ENCODE measurements at places on chromosomes 16 and 17.

DNA sequence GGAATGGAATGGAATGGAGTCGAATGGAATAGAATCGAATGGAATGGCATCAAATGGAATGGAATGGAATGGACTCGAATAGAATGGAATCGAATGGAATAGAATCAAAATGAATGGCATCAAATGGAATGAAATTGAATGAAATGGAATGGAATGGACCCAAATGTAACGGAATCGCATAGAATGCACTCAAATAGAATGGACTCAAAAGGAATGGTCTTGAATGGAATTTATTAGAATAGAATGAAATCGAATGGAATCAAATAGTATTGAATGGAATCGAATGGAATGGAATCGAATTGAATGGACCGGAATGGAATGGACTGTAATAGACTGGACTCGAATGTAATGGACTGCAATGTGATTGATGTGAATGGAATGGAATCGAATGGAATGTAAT lies 501.4 kb upstream of the WSB1 start:
- no peak for DNase-seq

DNA sequence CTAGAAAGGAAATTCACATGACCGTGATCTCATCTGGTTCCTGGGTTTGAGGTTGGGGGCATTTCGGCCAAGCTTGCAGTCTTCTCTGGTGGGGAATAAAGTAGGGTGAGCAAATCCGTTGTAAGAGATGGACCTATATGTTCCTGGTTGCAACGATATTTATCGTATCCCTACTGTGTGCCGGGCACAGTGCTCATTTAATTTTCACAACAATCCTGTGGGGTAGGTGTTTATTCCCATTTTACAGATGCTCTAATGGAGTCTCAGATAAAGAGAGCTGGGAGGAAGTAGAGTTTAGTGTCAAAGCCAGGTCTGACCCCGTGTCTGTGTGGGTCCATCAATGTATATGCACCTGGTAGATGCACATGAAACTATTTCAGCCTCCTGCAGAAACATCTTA lies 9.4 kb downstream of the CMIP start:
- DNase-seq = no peak

- DNase-seq = no peak
Observed at GRCh38 chr16:67915831-67916723, 15.6 kb downstream of the CTRL start.

DNA sequence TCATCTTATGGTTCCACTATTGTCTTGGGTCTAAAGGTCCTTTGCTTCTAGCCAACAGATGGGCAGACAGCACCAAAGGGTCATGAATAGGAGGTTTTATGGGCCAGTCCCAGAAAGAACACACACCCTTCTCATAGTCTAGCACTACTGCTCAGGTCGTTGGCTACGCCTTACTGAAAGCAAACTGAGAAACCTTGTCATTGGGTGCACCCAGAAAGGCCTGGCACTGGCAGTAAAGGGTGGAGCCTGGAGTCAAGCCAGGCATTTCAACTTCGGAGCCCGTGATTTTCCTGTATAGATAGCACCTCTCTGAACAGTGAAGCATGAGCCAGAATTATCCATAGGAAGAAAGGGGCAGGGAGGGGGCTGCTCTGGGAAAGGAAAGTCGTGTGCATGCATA lies 74.9 kb downstream of the VAT1L start:
- DNase-seq = no peak

DNA sequence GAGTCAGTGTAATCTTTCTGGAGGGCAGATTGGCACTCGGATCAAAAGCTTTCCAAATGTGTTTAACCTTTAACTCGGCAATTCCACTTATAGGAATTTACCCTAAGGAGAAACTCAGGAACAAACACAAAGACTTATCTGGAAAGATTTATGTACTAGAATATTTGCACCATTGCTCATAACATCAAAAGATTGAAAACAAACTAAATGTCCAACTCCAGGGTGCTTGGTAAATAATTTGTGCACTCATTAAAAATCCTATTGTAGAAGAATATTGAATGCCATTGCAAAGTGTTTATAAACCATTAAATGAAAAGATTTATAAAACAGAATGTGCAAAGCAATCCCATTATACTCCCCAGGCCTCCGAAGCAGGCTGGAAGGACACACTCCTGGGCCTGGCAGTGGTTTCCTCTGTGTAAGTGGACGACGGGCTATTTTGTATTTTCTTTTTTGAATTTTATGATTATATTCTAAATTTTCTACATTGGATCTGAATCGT lies 18.7 kb upstream of the RBFOX3 start:
- DNase-seq = no peak

DNA sequence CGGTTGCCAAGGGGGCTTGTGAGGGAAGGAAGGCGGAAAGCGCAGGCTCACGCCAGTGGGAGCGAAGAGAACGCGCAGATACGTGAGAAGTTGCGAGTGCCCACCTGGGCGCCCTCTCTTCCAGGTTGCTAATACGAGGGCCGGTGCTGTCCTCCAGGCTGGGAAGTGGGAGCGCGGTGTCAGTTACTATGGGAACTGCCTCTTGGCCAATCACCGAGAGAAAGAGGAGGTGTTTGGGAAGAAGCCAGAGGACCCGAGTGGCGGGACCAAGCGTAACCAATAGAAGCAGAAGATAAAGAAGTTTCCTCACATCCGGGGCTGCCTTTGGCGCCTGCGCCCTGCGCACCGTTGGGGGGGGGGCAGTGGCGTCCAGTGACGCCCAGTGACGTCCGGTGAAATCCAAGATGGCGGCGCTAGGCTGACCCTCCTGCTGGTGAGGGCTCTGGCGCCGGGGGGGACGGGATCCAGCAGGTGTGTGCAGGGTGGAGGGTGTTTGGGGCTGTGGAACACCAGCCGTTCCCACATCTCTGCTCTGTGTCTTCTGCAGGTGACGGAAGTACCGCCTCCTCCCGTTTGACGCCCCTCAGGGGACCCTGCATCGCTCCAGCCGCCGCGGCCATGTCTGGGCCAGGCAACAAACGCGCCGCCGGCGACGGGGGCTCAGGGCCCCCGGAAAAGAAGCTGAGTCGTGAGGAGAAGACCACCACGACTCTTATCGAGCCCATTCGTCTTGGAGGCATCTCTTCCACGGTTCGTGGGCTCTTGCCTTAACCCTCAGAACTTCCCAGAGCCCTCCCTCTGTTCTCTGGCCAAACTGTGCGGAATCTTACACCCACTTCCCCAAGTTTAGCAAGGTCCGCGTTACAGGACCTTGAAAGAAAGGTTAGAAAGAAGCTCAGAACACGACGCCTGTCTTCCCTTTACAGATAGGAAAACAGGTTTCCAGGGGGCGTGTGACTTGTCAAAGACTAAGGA lies at the start of the genes CFAP119 and RNF40:
CFAP119 (minus strand) TSS at position 135 of the 975 bp plus-strand sequence. CDS start 314 bp downstream, outside the sequence.
RNF40 (plus strand) TSS at position 395 of the 975 bp plus-strand sequence; CDS start at position 619, 224 bp downstream.
- DNase-seq = peak; percentile 86

DNA sequence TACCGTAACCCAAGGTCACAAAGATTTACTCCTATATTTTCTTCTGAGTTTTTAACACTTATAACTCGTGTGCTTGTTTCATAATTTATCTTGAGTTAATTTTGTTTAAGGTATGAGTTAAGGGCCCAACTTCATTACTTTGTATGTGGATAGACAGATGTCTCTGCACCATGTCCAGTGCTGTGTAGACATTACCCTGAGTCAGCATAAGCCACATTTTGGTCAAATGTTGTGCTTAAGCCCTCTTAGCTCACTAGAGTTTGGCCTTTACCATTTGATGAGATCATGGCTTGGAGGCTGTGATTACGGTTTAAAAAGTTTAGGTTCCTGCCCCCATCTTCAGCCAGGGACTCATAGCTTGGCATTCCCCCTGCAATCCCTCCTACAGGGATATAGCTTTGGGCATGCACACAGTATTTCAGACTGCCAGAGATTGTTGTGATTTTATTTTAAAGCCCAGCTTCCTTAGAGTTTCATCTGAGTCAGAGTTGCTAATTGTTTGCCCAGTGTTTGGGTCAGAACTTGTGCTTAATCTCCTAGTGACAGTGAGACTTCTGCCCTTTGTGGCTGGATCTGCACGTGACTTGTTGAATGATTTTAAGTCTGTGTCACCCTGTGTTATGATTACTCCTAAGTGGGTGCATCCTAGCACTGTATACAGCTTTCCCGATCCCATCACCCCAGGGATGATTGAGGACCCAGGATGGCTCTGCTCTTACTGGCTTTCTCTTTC lies 393.1 kb downstream of the CNTNAP4 start:
- no peak for DNase-seq
